Esophagus (tissue), 2 donors: ENCODE measurements at places on chromosomes 6 and 20. TPM values are rescaled to one million over a fixed set of nuclear protein-coding genes. Genes with fewer than 3 reads are reported as not detected.

The SPATS1 gene
- polyA plus RNA-seq: not detected

The APOM gene
- polyA plus RNA-seq: 6.0 TPM

The ZSCAN23 gene
- 0.28 TPM for polyA plus RNA-seq

The MLN gene
- polyA plus RNA-seq: not detected

The ULBP2 gene
- 5.4 TPM for polyA plus RNA-seq

The APOBEC2 gene
- 0.19 TPM for polyA plus RNA-seq
